ENCODE measurements at places on chromosomes 13 and 19.

DNA sequence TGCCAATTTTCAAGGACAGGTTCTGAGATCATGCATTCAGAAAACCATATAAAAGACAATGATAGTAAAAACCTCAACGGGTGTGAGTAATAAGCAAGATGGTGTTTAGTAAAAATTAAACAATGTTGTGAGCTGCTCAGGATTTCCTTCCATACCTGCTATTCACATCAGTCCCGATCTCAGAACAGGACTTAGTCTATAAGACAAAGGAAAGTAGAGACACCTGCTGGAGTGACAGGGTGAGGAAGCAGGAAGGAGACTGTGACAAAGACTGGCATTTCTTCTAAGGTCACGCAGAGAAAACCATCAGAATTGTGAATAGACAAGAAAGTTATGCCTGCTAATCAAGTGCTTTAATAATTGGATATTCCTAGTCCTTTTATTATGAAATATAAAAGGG lies 648.0 kb downstream of the DACH1 start:
- no peak for DNase-seq

DNA sequence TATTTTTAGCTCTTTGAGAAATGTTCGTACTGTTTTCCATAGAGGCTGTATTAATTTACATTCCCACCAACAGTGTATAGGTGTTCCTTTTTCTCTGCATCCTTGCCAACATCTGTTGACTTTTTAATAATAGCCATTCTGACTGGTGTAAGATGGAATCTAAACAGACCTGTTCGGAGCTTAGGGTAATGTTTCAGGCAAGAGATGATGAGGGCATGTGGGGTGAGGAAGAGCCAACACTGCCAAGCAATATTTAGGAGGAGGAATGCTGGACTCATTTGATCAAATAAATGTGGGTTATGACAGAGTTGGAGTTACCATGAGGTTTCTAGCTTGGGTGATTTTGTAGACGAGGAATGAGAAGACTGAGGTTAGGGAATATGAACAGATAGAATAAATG lies 382.9 kb downstream of the KLF12 start:
- DNase-seq = no peak

- DNase-seq = no peak
Measured at GRCh38 chr19:39139305-39139874, 13.8 kb downstream of the PAK4 start.

DNA sequence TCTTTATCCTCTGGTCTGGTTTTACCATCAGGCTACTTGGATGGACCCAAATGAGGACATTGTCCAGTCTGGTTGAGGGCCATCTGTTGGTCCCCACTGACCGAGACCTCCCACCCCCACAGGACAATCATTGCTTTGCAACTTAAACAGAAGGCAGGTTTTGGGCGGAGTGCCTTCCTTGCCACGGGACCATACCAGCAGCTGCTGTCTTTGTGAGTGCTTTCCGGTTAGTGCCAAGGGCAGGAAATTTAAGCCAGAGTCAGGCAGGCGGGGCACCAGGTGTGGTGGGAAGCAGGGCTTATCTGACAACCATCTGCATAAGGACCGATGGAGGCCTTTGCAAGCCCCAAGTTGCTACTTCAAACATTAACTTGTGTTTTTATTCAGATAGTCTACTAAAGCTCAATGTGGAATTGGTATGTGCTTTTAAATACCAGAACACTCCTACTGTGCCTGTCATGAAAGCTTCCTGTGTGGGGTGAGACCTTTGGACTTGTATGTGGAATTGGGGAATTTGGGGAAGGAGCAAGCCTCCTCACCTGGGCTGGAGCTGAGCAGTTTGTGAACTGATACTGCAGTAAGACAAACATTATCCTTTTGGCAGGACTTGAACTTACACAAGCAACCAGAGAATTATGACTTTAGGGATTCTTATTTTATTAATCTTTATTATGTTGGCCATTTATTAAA lies 39.3 kb upstream of the UBE2L5 start:
- no peak for DNase-seq

DNA sequence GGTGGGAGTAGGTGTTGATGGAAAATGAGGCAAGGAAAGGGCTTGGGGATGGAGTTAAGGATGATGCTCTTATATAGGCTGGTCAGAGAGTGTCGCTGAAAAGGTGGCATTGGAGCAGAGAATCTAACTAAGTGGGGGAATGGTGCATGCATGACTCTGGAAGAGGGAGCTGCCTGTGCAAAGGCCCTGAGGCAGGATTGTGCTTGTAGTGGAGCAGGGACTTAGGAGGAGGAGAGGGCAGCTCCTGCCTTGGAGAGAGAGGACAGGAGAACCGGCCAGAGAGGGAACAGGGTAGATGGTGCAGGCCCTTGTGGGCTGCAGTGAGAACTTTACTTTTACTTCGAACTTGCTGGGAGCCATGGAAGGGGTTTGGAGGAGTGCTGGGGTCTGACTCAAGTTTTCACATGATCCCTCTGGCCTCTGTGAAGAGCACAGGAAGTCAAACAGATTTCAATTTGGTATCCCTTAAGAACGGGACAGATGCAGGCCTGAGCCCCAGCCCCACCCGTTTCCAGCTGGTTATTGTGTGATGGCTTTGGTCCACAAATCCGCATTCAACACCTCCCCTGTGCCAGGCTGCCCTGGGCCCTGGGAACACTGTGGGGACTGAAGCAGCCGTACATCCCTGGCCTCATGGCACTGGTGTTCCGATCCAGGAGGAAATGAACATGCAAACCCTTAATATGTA lies 7.0 kb downstream of the AP2A1 start:
- DNase-seq = no peak

DNA sequence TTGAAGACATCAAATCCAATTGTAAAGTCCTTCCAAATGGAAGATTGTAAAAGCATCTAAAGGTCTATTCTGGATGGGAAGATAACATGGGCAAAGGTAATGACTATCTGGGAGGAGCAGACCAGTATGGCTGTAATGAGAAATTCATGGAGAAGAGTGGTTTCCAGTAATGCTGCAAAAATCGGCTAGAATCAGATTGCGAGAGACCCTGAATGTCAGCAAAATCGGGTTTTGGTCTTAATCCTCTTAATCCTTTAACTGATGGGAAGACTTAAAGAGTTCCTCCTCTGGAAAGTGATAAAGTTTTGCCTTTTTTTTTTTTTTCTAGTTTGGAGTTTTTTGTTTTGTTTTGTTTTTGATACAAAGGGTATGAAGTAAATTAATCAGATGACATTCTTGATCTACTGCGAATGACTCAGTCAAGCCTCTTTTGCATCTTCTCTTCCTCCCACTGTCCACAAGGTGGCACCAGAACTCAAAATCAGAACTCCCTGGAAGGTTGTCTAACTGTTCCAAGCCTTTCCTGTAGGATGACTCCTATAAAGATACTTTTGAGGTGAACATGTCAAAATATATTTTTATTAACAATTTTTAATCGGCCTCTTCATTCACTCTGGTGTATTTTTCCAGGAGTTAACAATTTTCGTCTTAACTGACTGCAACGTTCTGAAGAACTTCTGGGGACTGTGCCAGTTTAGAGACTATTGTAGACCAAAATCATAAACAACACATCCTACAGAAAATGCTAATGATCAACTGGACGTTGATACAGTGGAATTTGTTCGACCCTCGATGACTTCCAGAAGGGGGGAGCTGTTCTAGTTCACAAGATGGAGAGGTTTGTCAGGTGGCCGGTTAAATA lies 213.3 kb upstream of the MIR17HG start:
- peak; percentile 73 for DNase-seq

DNA sequence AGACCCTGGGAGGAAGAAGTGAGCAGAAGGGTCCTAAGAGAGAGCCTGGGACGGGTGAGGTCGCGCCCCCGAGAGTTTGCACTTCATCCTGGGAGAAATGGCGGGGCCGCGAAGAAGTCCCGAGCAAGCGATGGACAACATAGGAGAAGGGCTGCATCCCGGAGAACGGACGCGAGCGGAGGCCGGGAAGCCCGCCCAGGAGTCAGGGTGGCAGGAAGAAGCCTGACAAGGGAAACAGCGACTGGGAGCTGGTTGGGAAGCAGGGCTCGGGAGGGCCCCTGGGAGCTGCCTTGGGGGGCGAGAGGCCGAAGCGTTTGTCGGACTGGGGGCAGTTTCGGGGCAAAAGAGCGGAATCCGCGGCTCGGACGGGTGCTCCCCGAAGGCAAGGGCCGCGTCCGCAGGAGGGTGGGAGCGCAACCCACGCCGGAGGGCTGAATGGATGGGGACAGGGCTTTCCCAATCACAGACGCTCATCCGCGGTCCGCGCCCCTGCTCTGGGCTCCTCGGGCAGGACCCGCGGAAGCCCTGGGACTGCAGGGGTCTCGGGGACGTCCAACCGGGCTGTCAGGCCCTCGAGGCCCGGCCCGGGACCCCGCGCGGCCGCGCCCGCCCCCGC lies 469 bp downstream of the ABHD17A start:
- no peak for DNase-seq

All from COLO829 (cell line).